Amygdala (tissue), 56 donors: ENCODE measurements at places on chromosomes 7 and 10.

DNA sequence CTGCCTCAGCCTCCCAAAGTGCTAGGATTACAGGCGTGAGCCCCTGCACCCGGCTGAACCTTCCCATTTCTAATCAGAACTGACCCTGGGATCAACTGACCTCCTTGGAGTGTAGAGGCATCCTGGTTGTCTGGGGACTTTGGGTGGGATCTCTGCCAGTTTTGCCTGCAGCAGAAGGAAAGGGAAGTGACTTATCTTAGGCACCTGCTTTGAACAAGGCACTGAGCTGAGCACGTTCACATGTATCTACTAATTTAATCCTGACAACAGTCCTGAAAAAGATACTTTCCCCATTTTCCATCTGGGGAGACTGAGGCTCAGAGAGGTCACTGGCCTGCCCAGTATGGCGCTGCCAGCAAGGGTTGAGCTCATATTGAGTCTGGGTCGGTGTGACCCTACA lies 153.4 kb downstream of the CUX1 start:
- no peak for DNase-seq

DNA sequence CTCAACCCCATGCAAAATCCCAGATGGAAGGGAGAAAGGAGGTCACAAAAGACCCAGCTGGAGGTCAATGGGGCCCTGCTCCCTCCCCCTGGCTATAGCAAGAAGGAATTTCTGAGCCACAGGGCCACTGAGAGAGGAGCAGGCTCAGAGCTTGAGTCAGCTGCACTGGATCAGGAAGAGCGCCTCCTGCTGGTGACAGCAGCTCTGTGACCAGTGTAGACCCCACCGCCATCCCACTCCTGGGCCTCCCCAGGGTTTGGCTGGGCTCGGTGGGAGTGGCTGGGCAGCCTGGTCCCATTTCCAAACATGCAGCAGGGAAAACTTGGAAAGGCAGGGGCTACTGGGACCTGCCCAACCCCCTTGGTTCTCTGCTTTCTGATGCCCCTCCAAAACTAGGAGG lies 31.5 kb upstream of the PRLHR start:
- no peak for DNase-seq

DNA sequence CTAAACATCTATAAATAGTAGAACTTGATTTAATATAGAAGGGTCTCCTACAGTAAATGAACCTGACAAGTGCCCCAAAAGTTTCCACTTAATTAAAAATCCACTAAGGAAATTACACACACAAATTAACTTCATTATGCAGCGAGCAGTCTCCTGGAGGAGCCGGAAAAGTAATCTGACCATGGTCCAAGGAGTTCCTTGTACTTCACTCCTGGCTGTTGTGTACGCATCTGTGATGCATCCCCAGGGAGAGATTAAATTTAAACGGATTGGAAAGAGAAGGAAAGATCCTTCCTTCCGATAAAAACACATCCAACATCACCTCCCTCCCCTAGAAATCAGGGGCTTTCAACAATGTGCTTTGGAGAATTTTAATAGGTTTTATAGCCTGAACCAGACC lies 85.5 kb downstream of the PARD3 start:
- no peak for DNase-seq

DNA sequence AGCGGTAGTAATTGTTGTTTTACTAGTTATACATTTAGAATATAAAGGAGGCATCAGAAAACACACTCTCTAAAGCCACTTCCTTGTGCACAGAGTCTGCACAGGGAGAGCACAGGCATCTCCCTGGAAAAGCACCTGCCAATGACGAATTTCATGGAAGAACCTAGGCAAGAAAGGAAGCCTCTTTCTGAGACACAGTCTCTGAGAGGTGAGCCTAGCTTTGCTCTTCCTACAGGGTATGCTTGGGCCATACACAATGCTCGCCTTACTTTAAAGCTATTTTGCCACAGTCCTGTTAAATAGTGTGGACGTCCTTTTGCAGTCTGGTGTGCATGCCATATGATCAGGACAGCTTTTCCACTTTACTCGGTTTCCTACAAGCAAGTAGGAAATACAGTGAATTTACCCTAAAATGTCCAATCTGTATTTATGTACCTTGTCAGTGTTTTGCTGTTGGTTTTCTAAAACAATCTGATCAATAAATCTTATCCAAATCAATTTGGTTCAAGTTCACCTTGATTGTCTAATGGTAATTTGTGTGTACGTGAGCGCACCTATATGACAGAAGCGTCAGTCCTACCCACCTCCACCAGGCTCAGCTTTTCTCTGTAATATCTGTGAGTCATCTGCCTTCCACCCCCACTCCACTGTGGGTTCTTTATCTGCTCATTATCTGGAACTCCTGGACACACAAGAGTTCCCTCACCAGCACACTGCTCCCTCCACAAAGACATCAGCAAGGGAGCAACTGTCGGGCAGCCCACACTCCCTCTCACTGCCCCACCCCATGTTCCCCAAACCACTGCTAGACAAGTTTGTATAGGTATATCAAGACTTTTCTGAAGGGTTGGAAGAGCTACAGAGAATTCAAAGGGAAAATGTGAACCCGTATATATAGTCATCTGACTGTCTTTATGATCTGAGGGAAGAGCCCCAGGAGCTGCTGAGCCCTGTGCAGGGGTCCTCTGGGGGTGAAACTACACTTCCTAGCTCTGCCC lies 65.2 kb downstream of the KLHDC10 start:
- DNase-seq, result no peak

GRCh38 chr7:24732646-24733413 lies 24.4 kb downstream of the GSDME start:
- no peak for DNase-seq

GRCh38 chr7:70512144-70512543 lies 619.8 kb upstream of the GALNT17 start:
- no peak for DNase-seq

DNA sequence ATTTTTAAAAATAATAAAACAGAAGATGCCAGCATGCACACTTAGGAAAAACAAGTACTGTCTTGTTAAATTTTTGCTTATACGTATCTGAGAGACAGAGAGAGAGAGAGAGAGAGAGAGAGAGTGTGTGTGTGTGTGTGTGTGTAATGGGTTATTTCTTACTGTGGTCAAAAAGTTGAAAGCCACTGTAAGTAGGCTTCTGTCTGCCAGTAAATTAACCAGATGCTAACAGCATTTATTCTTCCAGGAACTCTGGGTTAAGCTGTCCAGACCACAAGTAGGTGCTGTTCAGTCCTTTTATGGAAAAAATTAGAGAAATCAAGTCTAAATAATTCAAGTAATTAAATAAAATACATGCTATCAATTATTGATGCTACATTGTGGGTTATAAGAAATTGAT lies 39.7 kb downstream of the RNF32 start:
- no peak for DNase-seq

- DNase-seq, result no peak
Observed at GRCh38 chr10:23079700-23080099, 15.7 kb upstream of the MSRB2 start.

DNA sequence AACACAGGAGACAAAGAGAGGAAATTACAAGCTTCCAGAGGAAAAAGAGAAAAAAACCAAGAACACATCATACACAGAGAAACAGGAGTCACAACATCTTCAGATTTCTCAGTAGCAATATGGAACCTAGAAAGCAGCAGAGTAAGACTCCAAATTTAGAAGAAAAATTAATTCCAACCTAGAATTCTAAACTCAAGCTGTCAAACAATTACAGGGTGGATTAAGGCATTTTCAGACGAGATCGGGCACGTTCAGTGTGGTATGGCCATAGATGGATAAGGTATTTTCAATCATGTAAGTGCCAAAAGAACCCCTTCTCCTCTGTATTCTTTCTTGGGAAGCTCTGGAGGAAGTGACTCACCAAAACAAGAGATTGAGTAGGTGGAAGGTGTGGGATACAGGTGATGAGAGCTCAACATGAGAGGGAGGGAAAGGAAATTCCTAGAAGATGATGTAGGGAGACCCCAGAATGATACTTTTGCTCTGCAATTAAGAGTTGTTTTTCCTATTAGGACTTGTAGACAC lies 51.6 kb downstream of the FAM204A start:
- no peak for DNase-seq

DNA sequence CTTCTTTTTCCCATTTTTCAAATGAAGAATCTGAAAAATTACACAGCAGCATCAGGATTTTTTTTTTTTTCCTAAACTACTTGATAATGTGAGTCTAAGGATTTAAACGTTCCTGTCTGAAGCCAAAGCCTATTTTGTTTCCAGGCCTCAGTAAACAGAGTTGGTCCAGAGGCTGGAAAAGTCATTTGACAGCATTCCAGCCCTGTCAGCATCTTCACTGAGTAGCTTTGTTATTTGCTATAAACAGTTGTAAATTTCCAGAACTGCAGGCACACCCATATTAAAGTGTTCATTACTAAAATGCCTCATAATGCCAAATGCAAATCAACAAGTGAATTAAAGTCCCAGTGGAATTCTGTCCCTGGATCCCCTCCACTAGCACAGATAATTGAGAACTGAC lies 35.5 kb upstream of the KMT2E start:
- no peak for DNase-seq

DNA sequence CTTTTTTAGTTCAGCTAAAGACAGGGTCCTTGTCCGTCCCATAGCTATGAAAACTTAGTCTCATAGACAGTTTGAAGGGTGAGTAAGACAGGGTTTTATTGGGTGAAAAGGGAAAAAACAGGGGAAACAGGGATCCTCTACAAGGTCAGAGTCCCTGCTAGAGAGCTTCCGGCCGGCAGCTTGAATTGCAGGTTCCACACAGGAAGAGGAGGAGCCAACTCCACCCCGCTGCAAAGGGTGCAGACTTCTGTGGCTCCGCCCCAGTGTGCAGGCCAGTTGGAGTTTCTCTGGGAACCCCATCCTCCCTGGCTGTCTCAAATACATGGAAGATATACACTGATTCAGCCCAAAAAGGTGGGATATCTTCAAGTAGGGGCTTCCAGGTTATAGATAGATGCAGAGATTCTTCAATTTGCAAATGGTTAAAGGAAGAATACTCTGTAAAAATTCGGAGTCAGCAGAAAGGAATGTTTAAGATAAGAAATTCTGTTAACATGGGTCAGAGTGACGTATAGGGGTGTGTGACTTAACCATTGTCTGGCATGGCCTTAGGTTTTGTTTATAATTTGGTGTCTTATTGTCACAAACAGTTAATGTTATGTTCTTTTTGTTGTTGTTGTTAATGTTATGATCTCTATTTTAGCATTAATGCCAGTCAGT lies 34.6 kb upstream of the HECW1 start:
- DNase-seq, result no peak

DNA sequence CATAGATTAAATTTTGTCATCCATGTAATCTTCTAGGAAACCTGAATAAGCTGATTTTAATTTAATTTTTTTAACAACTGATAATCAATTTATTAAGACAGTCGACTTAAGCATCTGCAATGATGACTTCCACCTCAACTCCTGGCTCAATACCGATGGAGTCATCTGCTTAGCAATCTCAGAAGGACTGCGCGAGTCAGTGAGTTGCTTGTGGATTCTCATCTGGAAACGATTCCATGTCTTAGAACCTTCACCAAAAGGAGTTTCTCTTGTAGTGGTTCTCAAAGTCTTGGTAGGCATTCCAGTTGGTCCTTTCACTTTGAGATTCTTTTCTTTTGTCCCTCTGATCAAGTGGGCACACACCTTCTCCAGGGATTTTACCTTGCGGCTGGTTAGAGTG lies 85.5 kb downstream of the XRCC2 start:
- DNase-seq, result no peak

DNA sequence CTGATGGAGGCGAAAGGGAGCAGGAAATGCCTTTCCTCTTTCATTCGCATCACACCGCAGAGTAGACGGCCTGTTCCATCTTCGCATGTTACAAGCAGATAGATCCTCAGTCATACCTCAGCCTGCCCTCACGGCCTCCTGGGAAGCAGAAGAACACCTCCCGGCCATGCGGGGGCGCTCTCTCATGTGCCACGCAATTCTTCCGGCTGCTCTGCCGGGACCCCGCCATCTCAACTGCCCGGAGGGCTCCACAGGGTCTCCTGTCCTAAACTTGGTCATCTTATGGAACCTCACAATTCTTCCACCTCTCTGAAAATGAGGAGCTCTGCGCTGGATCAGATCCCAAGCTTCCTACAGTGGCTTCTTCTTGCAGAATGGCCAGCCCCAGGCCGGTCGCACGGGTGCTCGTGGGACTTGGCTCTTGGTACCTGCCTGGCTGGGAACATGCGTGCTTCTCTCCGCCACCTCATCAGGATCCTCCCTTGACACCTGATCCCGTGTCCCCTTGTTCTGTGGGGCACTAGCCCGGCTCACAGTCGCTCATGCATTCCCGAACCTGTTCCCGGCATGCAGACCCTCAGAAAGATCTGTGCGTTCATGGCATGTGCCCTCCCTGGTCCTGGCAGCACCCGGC lies 262.8 kb upstream of the SHH start:
- DNase-seq, result no peak

GRCh38 chr10:113121153-113121552 lies 171.1 kb downstream of the TCF7L2 start:
- DNase-seq, result no peak

GRCh38 chr10:50231515-50232260 lies 19.6 kb downstream of the ASAH2 start:
- no peak for DNase-seq

DNA sequence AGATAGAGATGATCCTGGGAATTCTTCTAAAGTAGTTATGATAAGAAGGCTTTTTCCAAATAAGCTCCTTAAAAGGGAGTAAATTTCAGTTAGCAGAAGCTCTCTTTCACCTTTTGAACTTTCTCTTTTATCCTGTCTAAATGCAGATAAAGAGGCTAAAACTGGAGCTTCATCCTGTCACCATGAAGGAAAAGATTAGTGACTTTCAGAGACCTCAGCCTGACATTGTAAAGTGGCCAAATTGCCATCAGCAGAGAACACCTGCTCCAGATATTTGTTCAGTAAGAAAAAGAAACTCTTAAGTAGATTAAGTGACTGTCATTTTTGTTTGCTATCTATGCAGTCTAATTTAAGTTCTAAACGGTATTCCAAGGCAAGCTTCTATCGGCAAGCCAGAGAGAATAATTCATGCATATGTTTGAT lies 18.3 kb downstream of the VWDE start:
- DNase-seq, result no peak

DNA sequence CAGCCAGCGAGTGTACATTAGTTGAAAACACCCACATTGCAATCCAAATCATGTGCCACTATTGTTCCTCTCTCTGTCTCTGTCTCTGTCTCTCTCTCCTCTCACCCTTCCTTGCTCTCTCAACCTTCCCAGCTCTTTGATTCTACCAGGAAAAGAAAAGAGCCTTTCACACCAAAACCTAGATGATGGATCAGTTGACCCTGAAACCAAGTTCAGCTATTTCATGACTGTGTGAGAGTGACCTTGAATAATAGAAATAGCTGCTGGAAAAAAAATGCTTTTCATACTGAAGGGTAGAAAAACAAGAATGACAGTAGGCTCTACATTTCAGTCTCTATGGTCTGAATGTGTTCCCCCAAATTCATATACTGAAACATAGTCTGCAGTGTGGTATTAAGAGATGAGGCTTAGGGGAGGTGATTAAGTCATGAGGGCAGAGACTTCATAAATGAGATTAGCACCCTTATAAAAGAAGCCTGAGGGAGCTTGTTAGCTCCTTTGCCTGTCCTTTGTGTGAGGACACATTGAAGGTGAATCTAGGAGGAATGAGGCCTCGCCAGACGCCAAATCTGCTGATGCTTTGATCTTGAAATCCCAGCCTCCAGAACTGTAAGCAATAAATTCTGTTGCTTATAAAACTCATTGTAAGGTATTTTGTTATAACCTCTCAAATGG lies 65.2 kb downstream of the LYZL1 start:
- DNase-seq, result no peak

- no peak for DNase-seq
Observed at GRCh38 chr10:86152354-86152753, 214.2 kb downstream of the GRID1 start.

GRCh38 chr7:81714306-81714705 lies 55.5 kb downstream of the HGF start:
- no peak for DNase-seq
